ENCODE measurements at places on chromosomes 16 and 17.
A peak's percentile ranks its signal among the peaks of the same experiment; 100 is the strongest.

- H3K4me3 ChIP-seq: no peak overlapping the region
- no peaks in the 10 kb centered on the region for H3K27me3 ChIP-seq
- no peaks in the 10 kb centered on the region for H3K4me1 ChIP-seq
- DNase-seq: no peak
- no peak overlapping the region for H3K27ac ChIP-seq
These were observed 1.4 kb upstream of the DYNLL2 start for GRCh38 chr17:58081646-58082340.

DNA sequence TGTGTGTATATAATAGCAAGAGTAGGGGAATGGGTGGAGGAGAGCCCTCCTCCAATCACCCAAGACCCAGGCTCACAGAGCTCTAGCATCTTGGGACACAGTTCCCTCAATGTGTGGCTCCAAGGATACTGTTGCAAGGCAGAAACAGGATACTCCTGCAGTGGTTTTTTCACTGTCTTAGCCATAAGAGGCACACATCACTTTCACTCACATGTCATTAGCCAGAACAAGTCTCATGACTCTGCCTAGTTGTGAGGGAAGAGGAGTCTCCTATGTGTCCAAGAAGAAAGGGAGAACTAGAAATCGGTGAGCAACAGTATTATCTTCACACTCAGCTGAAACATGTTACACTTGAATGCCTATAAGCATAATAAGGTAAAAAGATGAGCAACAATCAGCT lies 11.1 kb upstream of the NUDT7 start:
- no peak for DNase-seq
- H3K4me3 ChIP-seq: no peak overlapping the region
- H3K36me3 ChIP-seq: no peaks in the 10 kb centered on the region
- no peaks in the 10 kb centered on the region for H3K4me1 ChIP-seq
- H3K27me3 ChIP-seq: no peaks in the 10 kb centered on the region

- H3K4me3 ChIP-seq: no peak overlapping the region
- H3K36me3 ChIP-seq: no peaks in the 10 kb centered on the region
- DNase-seq: no peak
- H3K27ac ChIP-seq: no peak overlapping the region
These were observed 33.2 kb upstream of the MPHOSPH6 start for GRCh38 chr16:82203198-82203597.

DNA sequence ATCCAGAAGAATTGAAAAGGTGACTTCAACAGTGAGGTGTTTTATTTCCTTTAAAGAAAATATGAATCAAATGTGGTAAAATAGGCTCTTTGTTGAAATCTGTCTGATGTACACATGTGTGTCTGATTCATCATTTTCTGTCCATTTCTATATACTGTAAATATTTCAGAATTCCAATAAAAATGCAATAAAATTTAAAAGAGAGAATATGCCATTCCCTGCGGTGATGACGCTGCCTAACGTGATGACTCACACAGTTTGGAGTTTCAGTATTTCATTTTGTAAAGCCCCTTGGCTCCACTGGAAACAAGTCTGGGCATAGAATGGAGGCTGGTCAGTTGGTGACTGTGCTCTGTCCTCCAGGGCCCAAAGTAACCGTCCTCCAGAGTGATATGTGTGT lies 482.5 kb upstream of the CDH5 start:
- H3K36me3 ChIP-seq: no peaks in the 10 kb centered on the region
- no peak overlapping the region for H3K4me3 ChIP-seq
- DNase-seq: no peak
- no peaks in the 10 kb centered on the region for H3K4me1 ChIP-seq
- no peak overlapping the region for H3K27ac ChIP-seq

GRCh38 chr17:38748149-38748891 lies at the start of gene PCGF2:
Gene PCGF2, minus strand, starts transcription at chr17:38748336. Its CDS starts 7,934 bp downstream, at chr17:38740402.
- peaks cover 47% of the 10 kb centered on the region for H3K4me1 ChIP-seq
- DNase-seq: peak; percentile 98
- peak within 1 kb of the TSS; percentile 91 for H3K27ac ChIP-seq
- peak within 1 kb of the TSS; percentile 70 for H3K4me3 ChIP-seq

- H3K4me1 ChIP-seq: no peaks in the 10 kb centered on the region
- no peaks in the 10 kb centered on the region for H3K36me3 ChIP-seq
- H3K4me3 ChIP-seq: no peak overlapping the region
- DNase-seq: no peak
These were observed 1893.0 kb downstream of the TP53TG3F start for GRCh38 chr16:35352431-35352830.

GRCh38 chr16:89409161-89409711 lies 81.1 kb downstream of the ANKRD11 start:
- H3K27ac ChIP-seq: no peak overlapping the region
- peaks cover 88% of the 10 kb centered on the region for H3K4me1 ChIP-seq
- no peaks in the 10 kb centered on the region for H3K36me3 ChIP-seq
- H3K27me3 ChIP-seq: no peaks in the 10 kb centered on the region
- no peak overlapping the region for H3K4me3 ChIP-seq

DNA sequence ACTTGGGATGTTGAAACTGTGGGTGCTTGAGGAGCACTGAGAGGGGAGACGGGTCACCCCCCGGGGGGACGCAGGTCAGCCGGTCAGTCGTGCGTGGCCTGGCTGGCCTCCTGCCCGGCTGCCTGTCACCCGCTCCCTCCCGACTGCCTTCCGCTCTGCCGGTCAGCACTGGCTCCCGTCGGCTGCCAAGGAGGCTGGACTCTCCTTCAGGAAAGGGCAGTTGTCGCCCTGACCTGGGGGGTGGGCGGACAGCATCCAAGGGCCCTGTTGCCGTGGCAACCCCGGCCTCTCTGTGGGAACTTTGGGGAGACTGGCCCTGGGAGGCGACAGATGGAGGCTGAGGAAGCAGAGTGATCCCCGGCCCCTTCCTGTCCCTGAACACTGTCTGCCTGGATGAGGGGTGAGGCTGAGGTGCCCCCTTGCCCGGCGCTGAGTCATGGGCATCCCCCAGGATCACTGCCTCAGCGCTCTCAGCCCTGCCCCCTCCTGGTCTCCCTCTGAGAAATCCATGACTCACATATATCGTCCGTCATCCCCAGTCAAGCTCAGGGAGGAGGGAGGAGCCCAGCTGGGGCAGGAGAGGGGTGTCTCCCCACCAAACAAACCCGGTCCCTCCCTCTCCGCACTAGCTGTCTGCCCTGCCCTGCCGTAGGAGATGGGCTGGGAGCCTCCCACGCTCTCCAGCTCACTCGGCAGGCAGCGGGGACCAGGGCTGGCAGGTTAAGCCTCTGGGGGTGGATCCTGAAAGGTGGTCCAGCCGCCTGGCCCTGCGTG lies at the start of gene ADGRG1:
ADGRG1 (plus strand) TSS at position 623 of the 774 bp plus-strand sequence. CDS start 21,658 bp downstream, outside the sequence.
- peaks cover 11% of the 10 kb centered on the region for H3K4me1 ChIP-seq
- H3K36me3 ChIP-seq: no peaks in the 10 kb centered on the region
- DNase-seq: peak; percentile 81
- H3K4me3 ChIP-seq: peak within 1 kb of the TSS; percentile 38

- no peaks in the 10 kb centered on the region for H3K27me3 ChIP-seq
- H3K27ac ChIP-seq: no peak overlapping the region
- H3K36me3 ChIP-seq: no peaks in the 10 kb centered on the region
These were observed 46.7 kb downstream of the C17orf67 start for GRCh38 chr17:56786989-56787482.

- no peaks in the 10 kb centered on the region for H3K36me3 ChIP-seq
- DNase-seq: no peak
- no peak overlapping the region for H3K4me3 ChIP-seq
- no peaks in the 10 kb centered on the region for H3K4me1 ChIP-seq
- H3K27me3 ChIP-seq: no peaks in the 10 kb centered on the region
These were observed 6.2 kb downstream of the KRTAP4-6 start for GRCh38 chr17:41133880-41134735.

DNA sequence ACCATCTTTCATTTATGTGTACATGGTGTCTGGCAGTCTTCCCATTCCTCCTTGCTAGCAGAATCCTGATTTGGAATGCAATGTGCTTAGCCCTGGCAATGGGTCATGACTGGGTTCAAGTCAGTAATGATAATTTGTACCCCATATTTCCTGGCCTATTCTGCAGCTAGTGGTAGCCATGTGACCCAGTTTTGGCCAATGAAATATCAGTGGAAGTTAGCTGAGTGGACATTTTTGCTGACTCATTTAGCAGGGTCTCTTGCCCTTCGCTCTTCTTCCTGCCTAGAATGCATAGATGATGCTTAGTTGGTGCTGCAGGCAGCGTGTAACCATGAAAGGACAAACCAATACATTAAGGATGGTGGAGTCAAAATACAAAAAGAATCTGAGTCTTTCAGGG lies 78.8 kb upstream of the AKTIP start:
- H3K4me1 ChIP-seq: no peaks in the 10 kb centered on the region
- no peak for DNase-seq
- no peak overlapping the region for H3K27ac ChIP-seq
- no peak overlapping the region for H3K4me3 ChIP-seq
- H3K36me3 ChIP-seq: no peaks in the 10 kb centered on the region

DNA sequence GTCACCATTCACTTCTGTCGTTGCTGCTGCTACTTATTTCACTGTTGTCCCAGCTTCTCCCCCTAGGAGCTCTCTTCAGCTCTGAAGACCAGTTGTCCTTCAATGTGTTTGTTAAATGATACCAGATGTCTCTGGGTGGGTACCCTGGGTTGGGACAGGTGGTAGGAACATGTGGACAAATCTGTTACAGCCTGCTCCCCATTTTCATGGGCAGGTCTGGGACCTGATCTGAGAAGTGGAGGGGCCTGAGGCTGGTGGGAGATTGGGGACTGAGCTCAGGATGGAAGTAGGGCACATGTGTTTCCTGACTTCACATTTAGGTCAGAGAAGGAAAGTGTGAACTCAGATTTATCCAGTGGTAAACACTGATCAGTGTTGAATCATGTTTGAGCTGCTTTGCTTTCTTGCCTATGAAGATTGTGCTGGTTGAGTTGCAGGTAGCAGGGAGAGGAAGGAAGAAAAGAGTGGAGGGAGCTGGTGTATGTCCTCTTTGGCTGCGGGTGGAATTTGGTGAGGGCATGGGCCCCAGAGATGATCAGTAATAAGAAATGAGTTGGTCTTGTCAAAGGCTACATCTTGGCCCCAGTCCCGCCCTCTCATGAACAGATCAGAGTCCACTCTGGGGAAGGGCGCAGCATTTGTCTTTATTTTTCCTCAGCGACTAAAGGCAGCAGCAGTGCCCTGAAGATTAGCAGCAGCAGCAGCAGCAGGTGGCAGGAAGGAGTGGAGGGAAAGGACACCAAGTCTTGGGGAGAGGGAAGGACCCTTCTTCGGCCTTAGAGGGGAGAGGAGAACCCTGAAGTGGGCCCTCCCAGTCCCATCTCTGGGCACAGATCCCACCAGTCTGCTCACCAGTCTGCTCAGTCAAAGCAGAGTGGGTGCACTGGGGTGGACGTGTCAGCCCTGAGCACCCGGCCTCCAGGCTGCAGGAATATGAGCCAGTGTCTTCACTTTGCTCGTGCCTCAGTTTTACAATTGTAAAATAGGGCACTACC lies 6.1 kb upstream of the EFTUD2 start:
- H3K36me3 ChIP-seq: no peaks in the 10 kb centered on the region
- peak; percentile 49 for DNase-seq
- H3K27me3 ChIP-seq: peaks cover 3% of the 10 kb centered on the region
- no peak overlapping the region for H3K27ac ChIP-seq
- no peak overlapping the region for H3K4me3 ChIP-seq

- peaks cover 30% of the 10 kb centered on the region for H3K4me1 ChIP-seq
- H3K27me3 ChIP-seq: no peaks in the 10 kb centered on the region
- peak overlapping the region; percentile 87 for H3K4me3 ChIP-seq
These were observed 1.1 kb upstream of the ZNF263 start for GRCh38 chr16:3282103-3282729.

DNA sequence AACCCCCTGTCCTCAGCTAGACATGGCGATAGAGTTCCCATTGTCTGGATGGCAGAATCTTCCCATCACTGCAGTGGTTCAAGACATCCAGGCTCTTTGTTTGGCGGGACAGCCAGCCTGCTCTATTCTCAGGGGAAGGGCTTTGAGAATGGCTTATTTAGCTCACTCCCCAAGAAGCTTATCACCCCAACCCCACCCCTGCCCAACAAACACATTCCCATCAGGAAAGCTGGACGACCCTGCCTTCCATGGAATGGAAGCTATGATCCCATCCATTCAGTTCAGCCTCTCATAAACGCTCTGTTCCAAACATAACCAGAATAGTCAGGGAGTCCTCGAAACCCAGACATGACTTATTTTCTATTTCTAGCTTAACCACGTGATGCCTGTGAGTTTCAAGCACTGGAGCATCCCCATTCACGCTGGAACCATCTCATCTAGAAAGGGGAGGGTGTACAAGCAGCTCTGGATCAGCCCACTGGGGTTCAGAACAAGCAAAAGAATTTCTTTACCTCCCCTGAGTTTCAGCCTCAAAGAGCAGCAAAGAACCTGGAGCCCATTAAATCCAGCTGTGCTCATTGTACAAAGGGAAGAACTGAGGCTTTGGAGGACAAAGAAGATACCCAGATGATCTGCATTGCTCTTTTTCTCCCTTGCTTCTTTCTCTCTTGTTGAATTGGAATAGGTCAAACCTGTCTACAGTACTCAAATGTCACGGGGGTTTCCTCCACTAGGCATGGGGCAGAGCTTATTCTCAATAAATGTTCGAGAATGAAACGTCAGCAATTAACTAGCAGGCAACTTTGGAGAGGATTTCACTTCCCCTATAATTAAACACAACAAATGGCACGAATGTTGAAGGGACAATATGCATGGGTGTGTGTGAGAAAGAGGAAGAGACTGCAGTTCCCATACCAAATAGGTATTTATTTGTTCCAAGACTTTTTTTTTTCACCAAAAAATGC lies 93.1 kb downstream of the XYLT1 start:
- no peaks in the 10 kb centered on the region for H3K27me3 ChIP-seq
- no peak overlapping the region for H3K4me3 ChIP-seq
- no peak for DNase-seq
- peak overlapping the region; percentile 53 for H3K27ac ChIP-seq

GRCh38 chr16:67150047-67150832 lies 558 bp downstream of the B3GNT9 start:
- H3K27ac ChIP-seq: peak overlapping the region; percentile 94
- no peaks in the 10 kb centered on the region for H3K4me1 ChIP-seq
- H3K27me3 ChIP-seq: peaks cover 4% of the 10 kb centered on the region
- H3K36me3 ChIP-seq: peaks cover 26% of the 10 kb centered on the region
- DNase-seq: peak; percentile 50
- peak overlapping the region; percentile 63 for H3K4me3 ChIP-seq

- no peak overlapping the region for H3K4me3 ChIP-seq
- peak; percentile 76 for DNase-seq
- H3K27ac ChIP-seq: no peak overlapping the region
- H3K4me1 ChIP-seq: peaks cover 70% of the 10 kb centered on the region
- H3K36me3 ChIP-seq: peaks cover 26% of the 10 kb centered on the region
- H3K27me3 ChIP-seq: no peaks in the 10 kb centered on the region
These were observed 32.4 kb downstream of the HAPSTR1 start for GRCh38 chr16:9123871-9124270.

DNA sequence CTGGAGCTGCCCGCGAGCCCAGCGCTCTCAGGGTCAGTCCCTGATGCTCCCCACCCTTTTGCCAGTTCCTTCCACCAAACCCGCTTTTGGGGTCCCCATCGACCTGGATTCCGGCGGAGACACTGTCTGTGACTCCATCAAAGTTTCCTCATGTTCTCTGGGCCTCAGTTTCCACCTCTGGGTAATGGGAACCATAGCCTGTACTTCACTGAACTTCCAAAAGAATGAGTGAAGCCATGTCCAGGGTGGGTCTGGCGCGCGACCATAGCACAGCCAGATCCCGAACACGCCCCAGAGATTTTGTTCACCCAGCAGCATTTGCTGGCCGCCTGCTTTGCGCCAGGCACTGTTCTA lies 327 bp downstream of the SDR42E2 start:
- H3K27me3 ChIP-seq: peaks cover 22% of the 10 kb centered on the region
- peaks cover 6% of the 10 kb centered on the region for H3K4me1 ChIP-seq
- H3K36me3 ChIP-seq: no peaks in the 10 kb centered on the region
